ENCODE measurements at places on chromosomes 7 and 10.

DNA sequence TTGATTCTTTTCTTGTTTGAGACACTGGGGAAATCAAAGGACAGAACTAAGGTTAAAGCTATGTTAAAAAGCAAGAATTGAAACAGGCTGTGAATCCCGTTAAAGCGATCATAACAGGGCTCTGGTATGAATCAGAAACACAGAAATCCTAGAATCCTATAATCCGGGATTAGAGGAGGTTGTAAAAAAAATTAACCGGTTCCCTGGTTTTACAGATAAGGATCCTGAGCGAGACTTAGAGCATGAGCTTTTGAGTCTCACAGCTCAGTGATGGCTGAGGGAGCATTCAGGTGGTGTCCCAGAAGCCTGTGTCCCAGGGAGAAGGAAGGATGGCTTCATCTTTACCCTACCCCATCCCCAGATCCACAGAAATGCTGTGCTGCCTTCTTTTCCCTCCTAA, 461.3 kb downstream of the PAXIP1 start:
- no peak for DNase-seq

GRCh38 chr7:87370660-87371180, 25.3 kb downstream of the CROT start:
- no peak for DNase-seq

DNA sequence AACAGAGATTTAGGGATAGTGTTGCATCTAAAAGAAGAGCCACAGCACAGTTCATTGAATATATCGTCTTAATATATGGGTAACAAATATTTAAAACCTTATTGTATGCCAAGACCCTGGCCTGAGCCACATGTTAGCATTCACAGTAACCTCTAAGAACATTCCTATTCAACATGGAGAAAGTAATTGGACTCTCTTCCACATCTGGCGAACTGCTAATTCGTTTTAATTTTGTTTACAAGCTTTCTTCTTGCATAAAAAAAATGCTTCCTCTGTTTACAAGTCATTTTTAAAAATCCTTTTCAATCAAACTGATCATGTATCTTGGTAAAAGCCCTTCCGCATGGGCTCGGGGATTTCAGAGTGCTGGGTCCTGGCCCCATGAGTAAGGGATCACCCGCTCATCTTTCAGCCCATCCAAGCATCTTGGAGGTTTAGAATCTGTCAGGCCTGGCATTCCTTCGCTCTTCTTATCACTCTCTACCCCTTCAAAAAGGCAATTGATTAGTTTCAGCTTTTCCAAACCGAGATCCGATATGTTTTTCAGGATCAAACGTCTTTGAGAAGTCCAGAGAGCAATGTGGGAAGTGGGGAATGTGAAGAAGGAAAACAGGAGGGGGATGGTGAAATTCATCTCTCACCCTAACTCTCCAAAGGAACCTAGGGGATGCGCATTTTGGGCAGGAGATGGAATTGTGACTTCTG, 7.3 kb downstream of the TWIST1 start:
- no peak for DNase-seq

- no peak for DNase-seq
These were observed 334.0 kb upstream of the LRRTM3 start for GRCh38 chr10:66591865-66592264.

GRCh38 chr10:131996466-131997365, 15.0 kb upstream of the BNIP3 start:
- DNase-seq: no peak

DNA sequence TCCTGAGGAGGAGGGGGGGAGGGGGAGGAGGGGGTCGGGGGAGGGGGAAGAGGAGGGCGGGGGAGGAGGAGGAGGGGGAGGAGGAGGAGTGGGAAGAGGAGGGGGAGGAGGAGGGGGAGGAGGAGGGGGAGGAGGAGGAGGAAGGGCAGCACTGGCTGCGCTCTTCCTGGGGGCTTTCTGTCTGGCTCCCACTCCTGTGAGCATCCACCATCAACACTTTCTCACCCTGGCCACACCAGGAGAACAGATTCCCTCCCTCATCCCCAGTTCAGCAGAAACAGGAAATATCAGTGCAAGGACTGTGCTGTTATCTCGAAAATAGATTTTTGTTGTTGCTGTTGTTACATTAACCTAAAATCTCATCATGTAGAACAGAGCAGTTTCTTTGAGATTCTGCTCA, 530.5 kb downstream of the ACTR3B start:
- DNase-seq: no peak

DNA sequence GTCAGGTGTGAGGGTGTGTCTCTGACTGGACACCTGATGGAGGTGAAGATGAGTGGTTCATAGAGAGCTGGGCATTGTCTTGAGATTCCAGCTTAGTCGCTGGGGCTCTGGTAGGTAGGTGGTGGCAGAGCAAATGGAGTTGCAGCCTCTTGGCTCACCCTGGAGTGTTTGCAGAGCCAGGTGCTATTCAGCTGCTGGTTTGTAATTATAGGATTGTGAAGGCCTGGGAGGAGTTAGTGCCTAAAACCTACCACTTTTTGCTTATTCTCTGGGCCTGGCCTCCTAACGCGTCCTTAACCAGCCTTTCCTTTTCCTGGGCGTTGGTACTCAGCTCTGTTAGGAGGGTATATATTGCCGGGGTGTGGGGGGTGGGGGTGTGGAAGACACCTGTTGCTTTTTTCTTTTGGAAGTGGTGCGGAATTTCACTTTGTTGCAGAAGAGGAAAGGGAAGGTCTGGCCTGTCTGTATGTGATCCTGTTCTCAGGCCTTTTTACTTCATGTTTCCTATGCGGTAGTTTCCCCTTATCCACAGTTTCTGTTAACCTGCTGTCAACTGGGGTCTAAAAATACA, 3.2 kb downstream of the PPRC1 start:
- no peak for DNase-seq

- no peak for DNase-seq
These were observed 250.9 kb upstream of the MKLN1 start for GRCh38 chr7:131076711-131077181.

DNA sequence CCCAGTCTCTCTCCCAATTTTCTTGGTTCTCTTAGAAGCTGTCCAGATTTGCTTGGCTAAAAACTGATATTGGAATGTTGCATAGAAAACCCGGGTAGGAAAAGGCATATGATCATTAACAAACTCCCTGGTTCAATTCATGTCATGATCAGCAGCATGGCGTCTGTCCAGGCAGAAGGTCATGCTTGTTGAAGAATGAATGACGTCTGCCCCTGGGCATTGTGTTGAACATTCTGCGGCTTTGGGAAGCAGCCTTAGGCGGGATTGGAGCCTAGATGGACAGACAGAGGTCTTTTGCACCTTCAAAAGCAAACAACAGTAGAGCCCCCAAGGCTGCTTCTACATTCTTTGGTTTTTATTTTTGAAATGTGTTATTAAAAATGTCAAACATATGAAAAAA, 7.7 kb upstream of the MINDY3 start:
- DNase-seq: no peak

GRCh38 chr7:25527665-25528170, 299.4 kb upstream of the NPVF start:
- no peak for DNase-seq

- no peak for DNase-seq
These were observed 7.9 kb downstream of the BRI3 start for GRCh38 chr7:98289333-98289875.
